Suprapubic skin (tissue), 4 donors: ENCODE measurements at places on chromosomes 6 and 20. TPM values are rescaled to one million over a fixed set of nuclear protein-coding genes. Genes with fewer than 3 reads are reported as not detected.

Gene TRIM40
- total RNA-seq, result not detected

- H3K27ac ChIP-seq, result no peak overlapping the region
- no peaks in the 10 kb centered on the region for H3K36me3 ChIP-seq
- no peaks in the 10 kb centered on the region for H3K4me1 ChIP-seq
Measured at GRCh38 chr6:165889636-165890403, 226.8 kb upstream of the PDE10A start.

Gene ADGRB3
- total RNA-seq, result 0.42 TPM

- no peaks in the 10 kb centered on the region for H3K4me1 ChIP-seq
- H3K27ac ChIP-seq, result no peak overlapping the region
- H3K4me3 ChIP-seq, result no peak overlapping the region
- no peaks in the 10 kb centered on the region for H3K27me3 ChIP-seq
- H3K36me3 ChIP-seq, result no peaks in the 10 kb centered on the region
Measured at GRCh38 chr6:25248123-25248522, 31.1 kb upstream of the CARMIL1 start.

DNA sequence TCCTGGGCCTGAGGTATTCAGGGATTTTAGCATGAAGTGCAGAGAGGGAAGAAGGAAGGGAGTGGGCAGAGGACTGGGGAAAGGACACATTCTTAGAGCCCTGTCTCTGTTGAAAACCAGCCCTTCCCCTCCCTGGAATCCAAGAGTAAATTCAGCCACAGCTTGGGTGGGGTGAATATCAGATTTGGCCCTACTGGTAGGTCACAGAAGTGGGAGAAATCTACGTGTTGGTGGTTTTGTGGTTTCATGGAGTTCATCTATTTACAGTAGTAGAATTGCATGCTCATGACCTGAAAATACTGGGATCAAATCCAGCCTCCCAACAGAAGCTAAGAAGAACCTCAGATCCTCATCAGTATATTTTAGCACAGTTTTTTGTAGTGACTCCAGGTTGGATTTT, 404.4 kb downstream of the BMP2 start:
- DNase-seq, result no peak
- H3K4me1 ChIP-seq, result no peaks in the 10 kb centered on the region
- no peaks in the 10 kb centered on the region for H3K27me3 ChIP-seq
- H3K27ac ChIP-seq, result no peak overlapping the region
- no peak overlapping the region for H3K4me3 ChIP-seq
- H3K36me3 ChIP-seq, result no peaks in the 10 kb centered on the region

DNA sequence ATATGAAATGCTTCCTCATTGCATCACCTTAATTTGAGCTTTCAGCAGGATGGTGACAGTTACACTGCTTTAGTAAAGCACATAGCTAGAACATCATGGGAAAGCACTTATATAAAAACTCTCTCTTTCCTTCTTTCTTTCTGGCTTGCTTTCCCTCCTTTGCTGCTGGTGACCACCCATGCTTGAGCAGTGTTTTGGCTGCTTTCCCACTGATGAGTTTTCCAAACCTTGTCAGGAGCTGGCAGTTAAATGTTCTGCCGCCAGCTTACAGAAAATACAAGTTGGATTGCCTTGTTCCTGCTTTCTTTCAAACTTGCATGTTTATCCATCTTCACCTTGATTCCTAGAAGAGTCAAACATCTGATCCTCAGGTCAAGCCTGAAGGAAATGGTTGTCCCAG, 323.9 kb downstream of the FOXA2 start:
- H3K27me3 ChIP-seq, result no peaks in the 10 kb centered on the region
- no peaks in the 10 kb centered on the region for H3K36me3 ChIP-seq
- no peak overlapping the region for H3K27ac ChIP-seq
- no peaks in the 10 kb centered on the region for H3K4me1 ChIP-seq

Gene IL17A
- not detected for total RNA-seq

DNA sequence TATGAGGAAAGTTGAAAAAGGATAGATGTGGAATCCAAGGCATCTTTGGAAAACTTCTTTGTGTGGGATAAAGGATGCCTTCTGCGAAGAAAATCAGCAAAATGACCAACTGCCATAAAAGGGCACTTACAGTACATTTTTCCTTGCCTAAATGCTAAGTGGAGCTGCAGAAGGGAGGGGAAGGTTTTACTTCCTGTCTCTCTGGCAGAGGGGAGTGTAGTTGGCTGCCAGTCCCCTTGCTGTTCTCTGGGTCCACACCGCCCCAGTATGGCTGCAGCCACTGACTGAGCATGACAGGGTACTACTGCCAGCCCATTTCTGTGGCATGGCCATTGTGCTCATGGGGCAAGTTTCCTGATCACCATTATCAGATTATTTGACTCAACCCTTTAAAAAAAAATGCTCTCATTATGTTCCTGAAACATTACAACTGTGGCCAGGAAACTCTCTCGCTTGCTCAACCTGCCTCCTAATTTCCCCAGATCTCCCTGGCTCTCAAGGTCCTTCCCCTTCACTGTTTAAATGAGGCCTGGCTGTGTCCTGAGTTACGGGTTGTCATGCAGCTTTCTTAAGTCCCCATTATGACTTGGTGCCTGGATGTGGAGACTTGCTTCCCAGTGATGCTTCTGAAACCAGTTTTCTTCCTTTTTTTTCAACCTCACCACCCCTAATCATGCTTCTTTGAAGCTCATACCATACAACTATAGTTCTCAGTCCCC, 34.5 kb upstream of the FAM184A start:
- H3K27ac ChIP-seq, result no peak overlapping the region
- DNase-seq, result no peak
- no peak overlapping the region for H3K4me3 ChIP-seq
- no peaks in the 10 kb centered on the region for H3K36me3 ChIP-seq
- H3K27me3 ChIP-seq, result no peaks in the 10 kb centered on the region

Gene GPR6
- not detected for total RNA-seq

- no peaks in the 10 kb centered on the region for H3K4me1 ChIP-seq
- H3K27me3 ChIP-seq, result no peaks in the 10 kb centered on the region
- no peaks in the 10 kb centered on the region for H3K36me3 ChIP-seq
- H3K27ac ChIP-seq, result no peak overlapping the region
Measured at GRCh38 chr6:82458147-82458546, 94.5 kb downstream of the TPBG start.

DNA sequence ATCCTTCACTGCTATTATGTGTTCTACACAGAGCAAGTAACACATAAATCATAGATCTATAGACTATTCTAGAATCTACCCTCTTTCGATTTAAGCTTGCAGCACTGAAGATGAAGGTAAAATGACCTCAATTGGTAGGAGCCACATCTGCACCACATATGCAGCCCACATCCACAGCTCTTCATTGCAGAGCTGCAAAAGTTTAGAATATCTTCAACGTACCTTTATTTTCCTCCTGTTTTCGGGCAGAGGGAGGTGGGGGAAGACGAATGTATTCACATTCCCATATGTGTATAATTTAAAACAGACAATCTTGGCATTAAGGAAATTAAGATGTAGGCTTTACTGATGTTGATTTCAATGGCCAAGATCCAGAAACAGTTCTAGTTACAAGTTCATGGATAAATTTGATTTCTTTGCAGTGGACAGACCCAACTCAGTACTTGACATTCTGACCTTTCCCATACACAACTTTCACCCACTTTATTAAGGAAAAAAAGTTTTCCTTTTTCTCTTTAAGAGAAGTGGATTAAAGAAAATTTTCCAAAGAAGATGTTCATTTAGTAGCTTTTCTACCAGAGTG, 14.0 kb downstream of the EPB41L2 start:
- no peak for DNase-seq
- H3K4me1 ChIP-seq, result no peaks in the 10 kb centered on the region
- no peak overlapping the region for H3K27ac ChIP-seq
